ENCODE measurements at places on chromosomes 4 and X.
A peak's percentile ranks its signal among the peaks of the same experiment; 100 is the strongest.

- DNase-seq, result peak; percentile 32
Measured at GRCh38 chrX:149950681-149951080, 12.4 kb upstream of the EOLA2 start.

GRCh38 chr4:11424000-11424399, 4.7 kb downstream of the HS3ST1 start:
- DNase-seq, result peak; percentile 7

DNA sequence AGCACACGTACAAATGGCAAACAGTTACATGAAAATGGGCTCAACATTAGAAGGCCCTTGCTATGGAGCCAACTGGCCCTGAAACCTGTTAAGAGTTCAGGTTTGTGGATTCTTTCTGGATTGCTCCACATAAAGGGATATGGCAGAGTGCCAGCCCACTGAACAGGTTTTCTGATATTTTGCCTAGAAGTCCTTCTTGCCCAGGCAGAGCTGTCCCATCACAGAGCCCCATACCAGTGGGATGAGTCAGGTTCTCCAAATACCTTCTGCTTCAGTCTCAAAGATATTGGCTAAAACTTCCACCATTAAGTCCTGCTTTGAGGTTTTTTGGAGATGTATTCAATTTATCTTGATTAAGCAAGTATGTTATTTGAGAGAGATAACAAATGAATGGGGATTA, 146.8 kb upstream of the IL1RAPL2 start:
- DNase-seq, result no peak

- no peak for DNase-seq
Measured at GRCh38 chrX:64977830-64978229, 1.6 kb upstream of the ZC4H2 start.

GRCh38 chr4:163808011-163808410, 313.5 kb downstream of the TMA16 start:
- DNase-seq, result no peak

DNA sequence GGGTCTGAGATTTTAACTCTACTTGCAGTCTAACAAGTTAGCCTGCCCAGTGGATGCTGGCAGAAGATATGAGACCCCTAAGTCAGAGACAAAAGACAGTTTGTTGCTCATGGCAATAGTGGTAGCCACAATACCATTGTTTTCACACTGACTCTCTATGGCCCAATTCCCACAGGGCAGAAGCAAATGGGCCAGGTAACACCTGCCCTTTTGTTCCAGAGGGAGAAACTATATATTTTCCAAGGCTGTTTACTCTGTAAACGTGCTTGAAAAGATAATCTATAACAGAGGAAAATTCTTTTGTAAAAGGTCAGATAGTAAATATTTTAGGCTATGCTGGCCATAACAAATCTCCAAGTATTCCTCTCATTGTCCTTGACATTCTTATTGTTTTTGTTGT, 57.2 kb upstream of the NPNT start:
- DNase-seq, result no peak

- DNase-seq, result no peak
Measured at GRCh38 chrX:154739952-154740465, 10.9 kb downstream of the GAB3 start.

GRCh38 chr4:152539556-152540292, 3.8 kb upstream of the FBXW7 start:
- no peak for DNase-seq

DNA sequence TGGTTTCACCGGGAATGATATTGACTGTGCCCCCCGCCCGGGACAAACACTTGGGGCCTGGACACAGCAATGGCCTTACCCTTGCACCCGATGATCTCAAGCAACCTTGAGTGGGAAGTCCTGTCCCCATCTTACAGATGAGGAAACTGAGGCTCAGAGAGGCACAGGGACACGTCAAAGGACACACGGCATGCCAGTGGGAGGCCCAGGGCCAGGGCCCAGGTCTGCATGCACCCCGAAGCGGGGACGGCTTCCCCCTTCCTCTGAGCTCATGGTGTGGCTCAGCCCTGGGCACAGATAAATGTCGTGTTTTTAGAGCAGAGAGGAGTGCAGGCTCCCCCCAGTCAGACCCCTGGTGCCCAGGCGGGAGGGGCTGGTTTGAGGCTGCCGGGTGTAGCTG, 33.9 kb upstream of the HTRA3 start:
- DNase-seq, result no peak

GRCh38 chrX:11867610-11868345, 109.7 kb downstream of the MSL3 start:
- DNase-seq, result no peak

DNA sequence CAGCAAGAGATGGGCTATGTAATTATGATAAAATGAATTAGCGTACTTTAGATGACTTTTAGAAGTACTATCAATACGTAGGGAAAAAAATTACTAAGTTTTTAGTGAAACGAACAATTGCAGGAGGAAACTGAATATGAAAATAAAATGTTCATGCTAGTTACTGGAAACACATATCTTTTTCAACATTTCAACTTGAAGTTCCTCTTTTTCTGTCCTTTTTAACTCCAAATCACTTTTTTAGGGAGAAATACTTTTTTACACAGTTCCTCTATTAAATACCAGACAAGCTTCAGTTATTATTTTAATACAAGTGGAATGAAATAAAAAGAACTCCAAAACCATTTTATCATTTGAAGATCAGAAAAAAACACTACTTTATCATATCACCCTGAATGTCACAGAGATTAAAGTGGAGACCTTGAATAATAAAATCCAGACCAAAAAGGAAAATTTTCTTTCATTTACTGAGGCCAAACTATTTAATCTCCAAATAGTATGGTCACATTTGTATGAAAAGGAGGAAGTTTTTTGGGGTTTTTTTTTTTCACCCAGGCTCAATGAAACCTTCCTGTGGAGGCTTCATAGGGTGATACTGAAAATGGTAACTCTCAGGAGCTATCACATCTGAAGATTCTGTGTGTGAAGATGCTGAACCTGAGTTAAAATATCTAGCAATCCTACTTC, 306.2 kb downstream of the INPP4B start:
- no peak for DNase-seq

DNA sequence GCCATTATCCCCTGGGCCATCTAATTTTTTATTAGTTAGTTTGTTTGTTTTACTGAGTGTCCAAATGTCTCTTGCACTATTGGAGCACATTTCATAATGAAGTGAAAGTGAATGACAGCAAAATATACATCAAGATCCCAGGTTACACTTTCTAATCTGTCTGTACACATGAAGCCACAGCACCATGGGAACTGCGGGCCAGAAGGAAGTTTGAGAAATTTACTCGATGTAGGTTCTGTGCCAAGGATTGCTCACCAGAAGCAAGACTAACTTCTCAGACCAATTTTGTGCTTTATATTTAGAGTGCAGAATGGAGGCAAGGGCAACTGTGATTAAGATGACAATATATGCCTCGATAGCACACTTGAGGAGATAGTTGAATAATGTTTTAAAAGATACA, 258.0 kb downstream of the COL25A1 start:
- no peak for DNase-seq

DNA sequence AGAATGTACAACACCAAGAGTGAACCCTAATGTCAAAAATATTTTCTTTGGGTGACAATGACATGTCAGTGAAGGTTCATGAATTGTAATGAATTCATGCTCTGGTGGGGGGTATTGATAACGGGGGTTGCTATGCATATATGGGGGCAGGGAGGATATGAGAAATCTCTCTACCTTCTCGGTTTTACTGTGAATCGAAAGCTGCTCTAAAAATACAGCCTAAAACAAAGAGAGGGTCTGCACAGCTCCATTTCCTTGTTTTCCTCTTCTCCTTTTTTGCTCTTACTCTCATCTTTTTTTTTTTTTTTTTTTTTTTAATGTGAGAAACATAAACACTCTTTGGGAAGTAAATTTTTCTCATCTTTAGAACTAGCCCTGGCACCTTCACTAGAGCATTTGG, 85.8 kb downstream of the DCTD start:
- DNase-seq, result no peak

GRCh38 chr4:117385526-117385925, 300.1 kb upstream of the TRAM1L1 start:
- DNase-seq, result no peak

DNA sequence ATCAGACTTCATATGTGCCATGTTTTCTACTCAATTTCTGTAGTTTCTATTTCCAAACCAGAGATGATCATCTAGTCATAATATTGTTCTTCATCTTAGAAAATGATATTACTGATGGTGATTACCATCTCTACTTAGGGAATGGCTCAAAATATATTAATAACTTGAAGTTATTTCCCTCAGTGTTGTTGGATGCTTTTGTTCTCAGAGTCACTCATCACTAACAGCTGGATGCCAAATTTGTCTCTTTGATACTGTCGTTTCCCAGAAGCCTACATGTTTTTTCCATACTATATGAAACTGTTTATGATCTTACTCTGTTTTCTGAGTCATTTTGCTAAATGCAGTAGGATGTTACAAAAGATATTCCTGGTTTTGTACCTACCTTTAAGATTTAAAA, 8.9 kb downstream of the PGAM4 start:
- DNase-seq, result no peak

GRCh38 chr4:70556856-70557255, 35.2 kb upstream of the AMBN start:
- no peak for DNase-seq

DNA sequence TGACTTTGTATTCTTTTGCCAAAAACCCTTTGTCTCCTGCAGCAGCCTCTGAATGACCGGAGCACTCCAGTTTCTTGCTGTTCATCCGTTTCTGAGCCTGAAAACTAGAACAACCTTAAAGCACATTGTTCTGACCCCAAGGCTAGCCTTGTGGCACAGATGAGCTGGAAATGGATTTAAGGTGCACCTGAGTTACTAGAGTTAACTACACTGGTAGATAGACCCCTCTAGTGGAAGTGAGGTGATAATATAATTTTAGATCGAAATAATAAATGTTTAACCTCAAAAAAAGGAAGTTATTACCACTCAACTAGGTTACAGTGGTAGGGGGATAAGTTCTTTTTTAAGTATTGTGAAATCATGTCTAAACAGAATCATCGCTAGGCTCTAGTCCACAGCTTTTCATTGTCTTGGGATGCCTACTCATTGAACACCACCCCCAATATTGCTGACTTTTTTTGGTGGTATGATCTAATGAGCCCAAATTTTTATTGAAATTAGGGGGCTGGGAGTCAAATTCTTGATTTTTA, 2.7 kb downstream of the PLS3 start:
- no peak for DNase-seq

DNA sequence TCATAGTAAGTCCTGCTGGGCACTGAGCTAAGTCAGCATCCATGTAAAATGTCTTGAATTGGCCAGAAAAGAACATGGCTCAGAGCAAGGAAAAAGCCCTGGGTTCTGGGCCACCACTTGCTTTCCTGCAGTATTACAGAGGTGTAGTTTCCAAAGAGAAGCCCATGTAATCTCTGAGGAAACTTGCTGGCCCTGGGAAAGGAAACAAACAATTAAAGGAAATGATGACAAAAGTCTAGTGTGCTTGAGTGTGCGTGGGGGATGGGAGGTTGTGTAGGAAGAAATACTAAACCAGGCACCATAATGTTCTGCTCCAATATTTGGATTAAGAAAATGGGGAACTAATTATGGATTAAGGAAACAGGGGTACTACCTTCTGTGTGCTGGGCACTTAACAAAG, 39.5 kb upstream of the SMIM10L2A start:
- DNase-seq, result no peak
